Pulmonary artery endothelial cell (primary cell): ENCODE measurements at places on chromosomes 5 and 9. TPM values are rescaled to one million over a fixed set of nuclear protein-coding genes. Genes with fewer than 3 reads are reported as not detected.

- DNase-seq, result no peak
Measured at GRCh38 chr5:106195679-106196474, 1474.9 kb downstream of the EFNA5 start.

- DNase-seq, result no peak
Measured at GRCh38 chr9:133989625-133990365, 2.3 kb downstream of the VAV2 start.

The ACOT12 gene
- 0.13 TPM in 1 of 2 replicates, not detected in the other for total RNA-seq

DNA sequence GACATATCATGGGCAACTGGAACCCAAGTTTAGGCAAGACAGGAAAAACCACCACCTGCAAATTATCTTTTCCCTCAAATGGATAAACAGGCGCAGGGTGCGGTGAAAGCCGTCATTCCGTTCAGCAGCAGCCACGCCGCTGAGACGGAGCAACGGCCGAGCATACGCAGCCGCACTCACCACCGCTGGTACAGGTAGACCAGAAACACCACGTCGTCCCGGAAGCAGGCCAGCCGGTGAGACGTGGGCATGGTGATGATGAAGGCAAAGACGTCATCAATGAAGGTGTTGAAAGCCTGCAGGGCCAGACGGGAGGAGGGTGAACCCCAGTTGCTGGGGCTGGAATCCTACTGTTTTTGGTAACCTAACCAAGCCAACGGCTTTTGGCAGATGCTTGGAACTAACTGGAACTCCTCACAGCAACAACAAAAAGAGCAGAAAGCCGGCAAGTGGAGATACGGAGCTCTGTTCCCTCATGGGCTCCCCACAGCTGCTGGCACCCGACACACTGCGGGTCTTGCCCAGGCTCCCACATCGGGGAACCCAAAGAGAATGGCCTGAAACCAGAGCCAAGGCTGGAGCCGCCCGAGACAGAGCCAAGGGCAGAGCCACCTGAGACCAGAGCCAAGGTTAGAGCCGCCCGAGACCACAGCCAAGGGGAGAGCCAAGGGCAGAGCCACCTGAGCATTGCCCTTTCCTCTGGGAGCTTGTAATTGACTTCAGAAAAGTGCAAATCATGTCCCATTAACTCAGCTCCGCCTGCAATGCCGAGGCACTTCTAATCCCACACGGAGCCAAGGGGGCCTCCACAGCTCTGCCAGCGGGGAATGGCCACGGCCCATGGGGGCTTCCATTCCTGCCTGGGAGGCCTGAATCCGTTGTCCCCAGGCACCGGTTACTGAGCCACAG, 24.2 kb downstream of the CLPTM1L start:
- no peak for DNase-seq

The SV2C gene
- total RNA-seq, result not detected in 2 replicates

GRCh38 chr9:14608540-14608939, 84.7 kb downstream of the ZDHHC21 start:
- no peak for DNase-seq

GRCh38 chr9:2502760-2503159, 118.8 kb upstream of the VLDLR start:
- DNase-seq, result no peak

- DNase-seq, result no peak
Measured at GRCh38 chr5:131536850-131537448, 98.1 kb downstream of the RAPGEF6 start.

DNA sequence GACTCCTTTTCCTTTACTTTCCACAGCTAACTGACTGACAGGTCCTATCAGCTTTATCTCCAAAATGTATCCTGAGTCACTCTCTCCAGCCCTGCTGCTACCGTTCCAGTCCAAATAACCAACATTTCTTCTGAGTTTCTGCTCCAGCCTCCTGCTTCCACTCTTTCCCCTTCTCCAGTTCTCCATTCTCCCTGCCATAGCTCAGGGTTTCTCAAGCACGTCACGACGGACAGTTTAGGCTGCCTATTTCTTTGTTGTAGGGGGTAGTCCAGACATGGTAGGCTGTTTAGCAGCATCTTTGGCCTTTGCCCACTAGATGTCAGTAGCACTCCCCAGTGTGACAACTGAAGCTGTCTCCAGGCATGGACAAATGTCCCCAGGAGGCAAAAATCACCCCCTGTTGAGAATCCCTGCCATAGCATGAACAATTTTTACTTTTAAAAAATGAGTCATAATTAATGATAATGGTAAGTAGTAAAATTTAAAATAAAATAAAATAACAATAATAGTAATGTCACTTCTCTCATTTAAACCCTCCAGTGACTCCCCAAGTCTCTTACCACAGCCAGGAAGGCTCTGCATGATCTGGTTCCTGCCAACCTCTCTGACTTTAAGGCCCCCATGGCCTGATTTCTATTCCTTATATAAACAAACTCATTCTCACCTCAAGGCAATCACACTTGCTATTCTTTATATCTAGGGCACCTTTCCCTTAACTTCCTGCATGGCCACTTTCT, 105.4 kb upstream of the FER start:
- peak; percentile 36 for DNase-seq

- peak; percentile 63 for DNase-seq
Measured at GRCh38 chr5:100777680-100778300, 125.3 kb downstream of the ST8SIA4 start.
